ENCODE measurements at places on chromosomes 7 and 10.

DNA sequence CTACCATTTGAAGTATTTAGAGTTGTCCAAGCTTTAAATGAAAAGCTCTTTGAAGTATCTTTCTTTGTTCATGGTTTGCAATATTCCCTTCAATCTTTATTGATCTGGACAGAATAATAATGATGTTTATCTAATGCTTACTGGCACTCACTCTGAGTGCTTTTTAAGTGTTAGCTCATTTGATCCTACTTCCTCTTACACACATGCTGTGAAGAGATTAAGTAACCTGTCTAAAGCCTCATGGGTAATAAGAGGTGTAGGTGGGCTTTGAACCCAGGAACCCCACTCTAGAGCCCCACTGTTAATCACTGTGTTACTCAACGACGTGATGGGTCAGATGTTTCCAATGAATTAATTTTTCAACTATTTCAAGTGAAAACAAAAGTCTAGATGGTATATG lies 31.1 kb upstream of the ADD3 start:
- DNase-seq = no peak

DNA sequence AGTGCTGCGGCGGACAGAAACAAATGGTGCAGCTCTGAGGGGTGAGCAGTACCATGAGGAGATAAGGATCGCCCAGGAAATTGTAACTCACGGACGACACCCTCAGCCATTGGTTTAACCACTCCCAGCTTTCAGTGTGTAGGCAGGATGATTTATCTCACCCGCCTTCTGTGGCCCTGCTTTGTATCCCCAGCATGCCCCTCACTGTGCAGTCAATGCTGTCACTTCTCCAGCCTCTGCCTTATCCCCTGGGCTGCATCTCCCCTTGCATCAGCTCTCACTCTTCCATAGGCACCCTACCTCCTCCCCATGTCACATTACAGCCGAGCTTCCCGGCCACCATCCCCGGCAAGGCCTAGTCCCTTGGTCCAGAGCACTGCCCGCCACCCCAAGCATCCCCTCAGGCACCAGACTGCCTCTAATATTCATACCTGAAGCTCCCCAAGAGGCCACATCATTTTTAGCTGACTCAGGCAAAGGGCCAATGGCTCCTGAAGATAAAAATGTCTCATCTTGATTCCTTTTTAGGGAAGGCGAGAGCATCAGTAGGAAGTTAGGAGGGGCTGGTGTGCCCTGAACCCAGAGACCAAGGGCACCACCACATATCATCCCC lies 77.1 kb downstream of the CARD11 start:
- DNase-seq = no peak

- DNase-seq = no peak
Measured at GRCh38 chr7:55019691-55020465, 1.1 kb downstream of the EGFR start.

- DNase-seq = no peak
Measured at GRCh38 chr10:71970869-71971268, 6.7 kb downstream of the CHST3 start.

DNA sequence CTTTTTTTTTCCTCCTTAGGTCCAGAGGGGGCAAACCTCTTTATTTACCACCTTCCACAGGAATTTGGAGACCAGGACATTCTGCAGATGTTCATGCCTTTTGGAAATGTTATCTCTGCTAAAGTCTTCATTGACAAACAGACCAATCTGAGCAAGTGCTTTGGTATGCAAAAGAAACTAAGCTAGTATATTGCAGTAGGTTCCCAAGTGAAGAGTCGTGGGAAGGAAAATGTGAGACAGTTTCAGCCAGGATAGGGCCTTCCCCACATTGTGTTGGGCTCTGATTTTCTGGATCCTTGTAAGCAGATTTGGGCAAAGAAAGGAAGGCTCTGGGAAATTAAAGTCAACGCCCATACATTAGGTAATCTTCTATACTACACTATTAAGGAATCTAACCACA lies 285.6 kb downstream of the USP6NL start:
- DNase-seq = no peak
